ENCODE measurements at places on chromosomes 6 and 20. TPM values are rescaled to one million over a fixed set of nuclear protein-coding genes. Genes with fewer than 3 reads are reported as not detected.

- DNase-seq = no peak
These were observed 26.4 kb downstream of the ZFAND3 start for GRCh38 chr6:37845930-37846329.

GRCh38 chr20:45041464-45042337 is 59.2 kb downstream of the KCNS1 start:
- peak; percentile 71 for DNase-seq

DNA sequence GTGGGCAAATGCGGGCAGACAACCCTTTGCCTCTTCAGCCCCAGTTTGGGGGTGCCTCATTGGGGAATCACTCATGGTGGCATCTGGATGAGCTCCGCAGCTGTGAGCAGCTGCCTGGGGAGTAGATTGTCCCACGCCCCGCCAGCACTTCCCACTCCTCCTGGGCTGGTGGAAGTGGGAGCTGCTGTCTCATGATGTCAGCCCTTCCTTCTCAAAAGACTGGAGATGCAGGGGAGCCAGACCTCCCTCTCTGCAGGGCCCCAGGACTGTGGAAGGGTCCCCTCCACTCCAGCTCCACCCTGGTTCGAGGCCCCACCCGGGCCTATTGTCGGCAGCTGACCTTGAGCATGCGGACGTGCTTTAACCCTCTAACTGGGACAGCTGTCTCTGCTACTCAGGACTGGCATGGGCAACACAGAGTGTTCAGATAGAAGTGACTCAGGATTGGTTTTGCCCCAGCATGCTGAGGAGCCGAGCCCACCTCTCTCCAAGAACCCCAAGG is 2.0 kb downstream of the UNC93A start:
- DNase-seq = no peak

GRCh38 chr6:144285548-144285797 is 338 bp downstream of the UTRN start:
- DNase-seq = no peak

DNA sequence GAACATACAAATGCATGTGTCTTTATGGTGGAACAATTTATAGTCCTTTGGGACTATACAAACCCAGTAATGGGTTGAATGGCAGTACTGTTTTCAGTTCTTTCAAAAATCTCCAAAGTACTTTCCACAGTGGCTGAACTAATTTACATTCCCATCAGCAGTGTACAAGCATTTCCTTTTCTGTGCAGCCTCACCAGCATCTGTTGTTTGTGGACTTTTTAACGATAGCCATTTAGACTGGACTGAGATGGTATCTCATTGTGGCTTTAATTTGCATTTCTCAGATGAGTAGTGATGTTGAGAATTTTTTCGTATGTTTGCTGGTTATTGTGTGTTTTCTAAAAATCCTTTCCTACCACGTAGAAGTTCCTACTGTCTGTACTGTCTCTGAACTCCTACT is 327.2 kb upstream of the ZFP64 start:
- DNase-seq = no peak

DNA sequence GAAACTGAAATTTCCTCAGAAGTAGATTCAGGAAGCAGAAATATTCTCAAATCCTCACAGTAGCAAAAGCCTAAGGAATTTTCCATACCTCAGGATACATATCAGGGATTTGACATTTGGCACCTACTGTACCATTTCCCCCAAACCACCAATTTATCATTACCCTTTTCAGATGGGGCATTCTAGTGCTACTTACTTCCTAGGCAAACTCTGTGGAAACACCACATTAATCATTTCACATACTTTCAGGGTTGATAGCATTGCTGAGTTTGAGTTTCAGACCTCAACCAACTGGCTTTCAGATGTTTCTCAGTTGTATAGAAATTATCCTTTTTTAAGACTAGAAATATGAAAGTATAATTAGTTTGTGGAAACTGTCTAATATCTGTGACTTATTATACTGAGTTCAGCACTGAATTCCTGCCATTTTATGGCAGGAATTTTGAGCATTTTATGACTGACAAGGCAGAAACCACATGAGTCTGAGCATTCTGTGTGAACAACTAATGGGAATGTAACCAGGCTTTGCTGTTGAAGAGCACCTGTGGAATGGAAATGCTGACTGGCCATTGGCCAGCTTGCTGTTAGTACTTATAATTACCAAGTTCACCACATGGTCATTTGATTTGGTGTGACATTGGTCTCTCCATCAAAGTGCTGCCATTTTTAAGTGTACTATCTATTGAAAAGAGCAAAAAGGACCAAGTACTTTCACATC is 35.1 kb upstream of the IRAK1BP1 start:
- DNase-seq = no peak

GRCh38 chr6:5776706-5777390 is 229.9 kb downstream of the NRN1 start:
- no peak for DNase-seq

PRL gene
- not detected for total RNA-seq

PLN gene
- not detected for total RNA-seq

HLA-DRA gene
- total RNA-seq = not detected

CLIC5 gene
- total RNA-seq = 0.11 TPM

ZNF311 gene
- 1.6 TPM for total RNA-seq

All from endodermal cell (in vitro differentiated cells).